NCI-H2081 (cell line): ENCODE measurements at places on chromosomes 4 and X.

DNA sequence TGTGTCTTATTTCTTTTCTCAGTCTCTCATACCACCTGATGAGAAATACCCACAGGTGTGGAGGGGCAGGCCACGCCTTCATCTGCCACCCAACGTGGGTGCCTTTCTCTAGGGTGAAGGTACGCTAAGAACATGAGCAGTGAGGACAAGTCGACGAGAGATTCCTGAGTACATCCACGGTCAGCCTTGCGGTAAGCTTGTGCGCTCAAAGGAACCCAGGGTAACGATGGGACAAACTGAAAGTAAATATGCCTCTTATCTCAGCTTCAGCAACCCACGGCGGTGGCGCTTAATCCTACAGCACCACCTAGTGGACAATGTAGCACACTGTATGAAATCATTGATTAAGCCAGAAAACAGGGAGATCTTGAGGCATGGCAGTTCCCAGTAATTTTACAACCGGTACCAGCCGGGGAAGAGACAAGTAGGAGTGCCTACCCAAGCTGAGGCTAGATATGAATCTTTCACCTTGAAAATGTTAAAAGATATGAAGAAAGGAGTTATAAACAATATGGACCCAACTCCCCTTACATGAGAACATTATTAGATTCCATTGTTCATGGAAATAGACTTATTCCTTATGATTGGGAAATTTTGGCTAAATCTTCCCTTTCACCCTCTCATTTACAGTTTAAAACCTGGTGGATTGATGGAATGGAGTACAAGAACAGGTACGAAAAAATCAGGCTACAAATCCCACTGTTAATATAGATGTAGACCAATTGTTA, 63.0 kb downstream of the ZNF732 start:
- DNase-seq = peak; percentile 42

DNA sequence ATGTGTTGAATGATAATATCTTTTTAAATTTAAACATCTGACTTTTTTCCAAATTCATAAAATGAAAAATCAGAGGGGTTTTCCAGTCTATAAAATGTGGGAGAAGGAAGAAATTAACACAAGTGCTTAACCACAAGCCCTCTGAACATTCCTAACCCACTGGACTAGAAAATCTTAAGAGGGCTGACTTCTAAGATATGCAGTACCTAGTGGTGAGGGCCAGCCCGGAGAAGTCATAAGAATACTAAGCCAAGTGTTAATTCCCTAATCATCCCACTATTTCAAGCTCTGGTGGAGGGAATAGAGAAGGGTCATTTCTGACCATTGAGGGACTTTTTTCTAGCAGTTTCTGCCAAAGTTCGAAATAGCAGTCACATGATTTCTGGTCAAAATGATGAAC, 86.9 kb upstream of the NEIL3 start:
- no peak for DNase-seq

DNA sequence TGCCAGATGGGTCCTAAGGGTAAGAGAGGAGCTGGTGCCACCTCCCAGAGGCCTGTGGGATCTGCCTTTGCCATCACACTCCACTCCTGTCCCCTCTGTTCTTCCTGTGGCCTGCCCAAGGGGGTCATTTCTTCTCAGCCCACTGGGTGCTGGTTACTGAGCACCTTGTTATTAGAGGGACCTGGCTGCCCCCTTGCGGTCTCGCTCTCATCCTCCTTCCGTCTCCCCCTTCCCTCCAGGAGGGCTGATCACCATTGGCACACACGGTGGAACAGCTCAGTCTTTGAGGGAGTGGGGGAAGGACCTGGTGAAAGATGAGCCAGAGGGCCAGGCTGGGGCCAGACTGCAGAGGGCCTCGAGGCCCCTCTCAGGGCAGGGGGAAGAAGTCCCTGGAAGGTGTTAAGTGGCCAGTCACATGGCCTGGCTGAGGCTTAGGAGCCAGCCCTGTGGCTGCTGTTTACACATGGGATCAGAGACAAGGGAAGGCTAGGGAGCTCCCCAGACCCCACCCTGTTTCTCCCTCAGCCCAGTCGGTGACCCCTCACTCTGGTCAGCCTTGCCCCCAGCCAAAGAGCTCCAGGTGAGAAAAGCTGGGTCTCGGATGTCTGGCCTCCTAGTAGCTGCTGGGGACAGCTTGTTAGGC, 68.1 kb downstream of the MTMR1 start:
- DNase-seq = no peak

GRCh38 chrX:46759645-46759974, 692 bp upstream of the SLC9A7 start:
- DNase-seq = no peak

DNA sequence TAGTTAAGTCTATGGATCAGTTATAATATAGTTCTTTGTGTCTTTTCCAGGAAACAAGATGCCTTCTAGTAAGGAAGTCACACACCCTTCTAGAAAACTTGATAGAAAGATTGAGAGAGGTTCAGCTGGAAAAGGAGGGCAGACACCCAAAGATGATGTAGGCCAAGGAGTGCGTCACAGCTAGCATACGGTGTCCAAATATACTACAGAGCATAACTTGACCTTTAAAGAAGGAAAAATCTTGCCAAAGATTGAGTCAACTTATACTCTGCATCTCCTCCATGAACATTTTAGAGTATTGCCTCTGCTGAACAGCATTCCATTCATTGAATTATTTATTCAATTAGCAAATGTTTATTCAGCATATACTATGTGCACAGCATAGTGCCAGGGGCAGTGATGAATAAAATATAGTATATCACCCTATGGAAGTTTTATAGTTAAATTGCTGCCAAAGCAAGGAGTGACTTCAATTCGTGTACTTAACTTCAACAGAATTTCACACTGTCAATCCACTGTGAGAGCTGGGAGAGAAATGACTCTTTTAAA, 51.9 kb upstream of the SLC6A14 start:
- DNase-seq = no peak

GRCh38 chr4:110287130-110287529, 88.7 kb upstream of the ELOVL6 start:
- no peak for DNase-seq

DNA sequence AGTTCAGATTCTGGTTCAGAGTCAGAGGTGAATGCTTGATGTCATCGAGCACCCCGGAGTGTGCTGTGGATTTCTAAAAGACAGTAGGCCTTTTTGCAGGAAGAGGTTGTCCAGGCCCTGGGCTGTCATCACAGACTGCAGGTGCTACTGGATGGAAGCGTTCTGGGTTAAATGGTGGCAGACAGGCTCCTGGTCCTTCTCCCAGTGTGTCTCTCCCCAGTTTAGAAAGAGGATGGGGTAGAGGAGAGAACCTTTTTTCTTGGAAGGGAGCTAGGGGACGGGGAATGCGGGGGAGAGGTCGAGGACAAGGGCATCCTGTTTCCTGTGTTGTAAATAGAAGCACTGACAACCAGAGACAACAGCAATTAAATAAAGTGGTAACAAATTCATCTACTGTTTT, 102.3 kb upstream of the NUDT6 start:
- no peak for DNase-seq

DNA sequence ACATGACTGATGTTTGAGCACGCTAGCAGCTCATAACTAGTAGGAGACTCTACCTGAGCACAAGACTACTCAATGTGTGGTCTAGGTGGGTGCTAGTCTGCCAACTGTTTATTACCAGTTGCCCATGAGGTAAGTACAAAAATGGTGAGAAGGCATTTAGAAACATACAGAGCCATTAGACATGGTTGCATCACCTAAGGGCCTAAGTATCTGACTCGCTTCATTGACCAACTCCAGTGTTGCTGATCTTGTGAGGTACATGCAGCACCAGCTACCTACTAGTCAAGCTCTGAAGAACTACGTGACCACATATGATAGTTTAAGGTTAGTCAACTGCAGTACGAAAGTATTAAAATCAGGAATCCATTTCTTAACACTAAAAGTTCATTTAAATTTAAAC, 39.9 kb downstream of the APBB2 start:
- DNase-seq = no peak

DNA sequence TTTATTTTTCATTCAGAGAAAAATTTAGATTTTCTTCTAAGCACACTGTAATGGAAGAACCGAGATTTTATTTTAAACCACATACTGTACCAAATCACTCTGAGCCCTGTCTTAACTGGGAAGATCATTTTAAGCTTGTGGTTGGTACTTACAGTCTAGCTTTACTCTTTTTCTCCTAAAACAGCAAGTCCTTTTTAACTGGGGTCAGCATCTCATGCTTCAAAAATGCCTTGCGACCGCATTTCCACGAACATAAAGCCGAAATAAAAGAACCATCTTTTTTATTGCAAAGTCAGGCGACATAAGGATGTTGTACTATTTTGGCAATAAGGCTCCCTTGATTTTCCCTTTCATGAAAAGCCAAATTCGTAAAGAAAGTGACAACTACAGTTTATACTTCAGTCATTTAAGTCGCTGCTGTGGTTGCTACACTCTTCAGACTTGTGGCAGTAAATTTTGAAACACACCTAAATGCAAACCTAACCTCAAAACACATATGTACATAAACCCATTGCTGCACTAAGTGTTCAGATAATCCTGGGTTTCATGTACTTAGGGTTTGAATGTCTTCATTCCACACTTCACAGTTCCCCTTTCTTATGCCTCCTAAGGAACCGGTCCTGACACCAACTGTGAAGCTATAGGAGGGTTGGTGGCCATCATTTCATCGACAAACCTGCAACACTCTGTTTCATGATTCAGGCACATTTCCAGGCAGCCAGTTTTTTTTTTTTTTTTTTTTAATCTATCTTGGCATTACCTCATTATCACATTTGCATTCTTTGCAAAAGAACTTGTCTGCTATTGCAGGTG, 3.0 kb downstream of the STOX2 start:
- DNase-seq = no peak

DNA sequence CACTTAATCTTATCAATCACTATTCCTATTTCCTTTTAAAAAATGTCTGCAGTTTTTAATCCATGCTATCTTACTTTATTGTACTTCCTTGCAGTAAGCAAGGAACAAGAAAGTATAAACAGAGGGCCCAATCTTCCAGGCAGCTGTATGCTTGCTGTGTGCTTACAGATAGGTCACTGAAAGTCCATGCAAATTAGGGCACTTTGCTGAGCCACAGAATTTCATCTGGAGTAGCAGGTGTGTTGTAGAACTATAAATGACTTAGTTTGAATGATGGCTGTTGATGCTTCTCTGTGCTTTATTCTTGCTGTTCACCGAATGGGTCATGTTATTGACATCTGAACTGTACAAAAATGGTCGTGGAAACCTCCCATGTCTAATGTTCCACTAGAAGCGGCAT, 154.6 kb downstream of the ATOH1 start:
- no peak for DNase-seq
